ENCODE measurements at places on chromosomes 2 and 18.

- peak; percentile 58 for DNase-seq
Observed at GRCh38 chr2:37323781-37324535, 675 bp downstream of the PRKD3 start.

- no peak for DNase-seq
Observed at GRCh38 chr2:85850451-85850850, 38.3 kb downstream of the ST3GAL5 start.

DNA sequence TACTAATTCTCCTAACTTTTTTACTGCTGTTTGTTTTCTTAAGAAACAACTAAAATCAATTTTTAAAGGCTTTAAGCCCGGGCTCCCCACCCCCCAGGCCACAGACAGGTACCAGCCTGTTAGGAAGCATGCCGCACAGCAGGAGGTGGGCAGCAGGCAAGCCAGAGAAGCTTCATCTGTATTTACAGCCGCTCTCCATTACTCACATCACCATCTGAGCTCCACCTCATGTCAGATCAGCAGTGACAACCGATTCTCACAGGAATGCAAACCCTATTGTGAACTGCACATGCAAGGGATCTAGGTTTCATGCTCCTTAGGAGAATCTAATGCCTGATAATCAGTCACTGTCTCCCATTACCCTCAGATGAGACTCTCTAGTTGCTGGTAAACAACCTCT lies 517.0 kb downstream of the NRXN1 start:
- no peak for DNase-seq

DNA sequence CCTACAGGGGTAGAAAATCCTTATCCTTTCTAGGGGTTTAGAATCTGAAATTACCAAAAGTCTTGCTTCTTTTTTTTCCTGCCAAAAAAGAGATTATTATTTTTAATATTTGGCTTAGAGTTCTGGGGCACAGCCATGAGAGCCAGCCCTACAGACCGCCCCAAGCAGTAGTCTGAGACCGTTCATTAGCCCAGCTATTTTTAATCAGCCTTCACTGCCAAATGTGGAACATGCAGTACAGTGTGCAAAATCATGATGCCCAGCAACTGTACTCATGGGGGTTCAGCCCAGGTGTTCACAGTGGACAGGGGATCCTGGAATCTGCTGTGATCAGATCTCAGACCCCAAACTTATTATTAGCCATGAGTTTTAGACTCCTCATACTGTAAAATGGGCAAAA lies 60.4 kb downstream of the GRB14 start:
- no peak for DNase-seq

DNA sequence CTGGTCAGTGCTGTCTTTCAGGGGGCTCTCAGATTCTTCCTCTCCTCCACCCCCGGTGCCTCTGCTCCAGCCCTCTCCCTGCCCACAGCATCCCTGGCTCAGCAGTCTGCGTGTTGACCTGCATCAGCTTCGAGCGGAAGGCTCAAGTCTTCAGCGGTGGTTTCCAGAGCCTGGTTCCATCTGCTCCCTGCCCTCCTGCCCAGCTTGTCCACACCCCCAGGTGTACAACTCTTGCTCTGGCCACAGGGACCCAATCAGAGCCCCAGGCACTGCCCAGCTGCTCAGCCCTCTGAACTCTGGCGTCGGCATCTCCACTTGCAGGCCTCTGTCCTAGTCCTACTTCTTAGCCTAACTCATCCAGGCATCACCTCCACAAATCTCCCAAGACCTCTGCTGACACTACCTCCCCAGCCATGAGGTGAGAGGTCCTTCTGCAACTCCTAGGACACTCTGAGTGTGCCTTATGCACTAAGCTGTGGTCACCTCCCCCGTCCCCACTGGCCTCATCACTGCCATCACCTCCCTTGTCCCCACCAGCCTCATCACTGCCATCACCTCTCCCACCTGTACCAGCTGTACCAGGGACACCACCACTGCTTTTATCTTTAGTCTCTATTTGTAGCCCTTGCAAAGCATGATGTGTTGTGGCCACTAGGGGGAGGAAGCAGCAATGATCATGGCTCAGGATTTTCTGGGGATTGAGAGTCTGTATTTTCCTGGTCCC lies 60.9 kb downstream of the EDAR start:
- peak; percentile 55 for DNase-seq

DNA sequence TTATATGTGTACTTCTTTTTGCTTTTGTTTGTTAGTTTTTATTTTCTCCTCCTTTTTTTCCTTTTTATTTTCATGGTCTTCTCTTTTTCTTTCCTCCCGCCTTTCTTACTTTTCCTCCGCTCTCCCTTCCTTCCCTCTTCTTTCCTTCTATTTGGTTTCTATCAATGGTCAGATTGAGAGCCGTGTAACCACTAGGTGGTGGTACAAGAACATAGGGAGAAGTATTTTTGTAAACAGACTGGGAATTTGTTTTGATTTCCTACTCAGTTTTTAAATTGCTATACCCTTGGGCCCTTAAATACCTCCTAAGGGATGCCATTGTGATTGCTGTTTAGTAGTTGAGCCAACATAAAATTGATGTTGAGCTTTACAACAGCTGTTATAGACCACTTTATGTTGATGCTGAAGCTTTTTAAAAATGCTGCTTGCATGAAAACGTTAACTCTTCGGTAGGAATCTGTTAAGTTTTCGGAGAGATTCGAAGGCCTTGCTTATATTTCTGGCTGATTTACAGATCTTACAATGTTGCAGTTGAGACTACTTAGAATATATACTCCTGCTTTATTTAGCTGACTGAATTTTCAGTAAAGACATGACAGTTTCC lies 124.2 kb downstream of the UBE2E3 start:
- no peak for DNase-seq

GRCh38 chr2:68663371-68664156 lies 20.2 kb downstream of the PROKR1 start:
- DNase-seq = no peak

GRCh38 chr2:172058660-172059059 lies 26.6 kb upstream of the DLX1 start:
- no peak for DNase-seq

DNA sequence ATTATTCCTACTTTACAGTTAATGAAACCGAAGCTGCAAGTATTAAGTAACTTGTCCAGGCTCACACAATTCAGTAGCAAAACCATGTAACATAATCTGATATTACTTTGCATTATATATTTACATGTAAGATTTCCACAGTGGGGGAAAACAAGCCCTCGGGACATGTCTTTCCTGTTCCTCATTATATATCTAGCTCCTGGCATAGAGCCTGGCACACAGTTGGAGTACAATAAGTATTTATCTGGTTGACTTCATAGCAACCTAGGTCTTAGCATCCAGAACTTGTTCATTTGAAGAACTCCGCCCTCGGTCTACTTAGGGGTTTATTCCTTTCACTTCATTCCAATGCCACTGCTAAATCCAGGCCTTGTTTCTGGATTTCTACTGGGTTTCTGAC lies 1.6 kb upstream of the RBM45 start:
- no peak for DNase-seq
